Choroid plexus epithelial cell (primary cell): ENCODE measurements at places on chromosomes 6 and 20.

DNA sequence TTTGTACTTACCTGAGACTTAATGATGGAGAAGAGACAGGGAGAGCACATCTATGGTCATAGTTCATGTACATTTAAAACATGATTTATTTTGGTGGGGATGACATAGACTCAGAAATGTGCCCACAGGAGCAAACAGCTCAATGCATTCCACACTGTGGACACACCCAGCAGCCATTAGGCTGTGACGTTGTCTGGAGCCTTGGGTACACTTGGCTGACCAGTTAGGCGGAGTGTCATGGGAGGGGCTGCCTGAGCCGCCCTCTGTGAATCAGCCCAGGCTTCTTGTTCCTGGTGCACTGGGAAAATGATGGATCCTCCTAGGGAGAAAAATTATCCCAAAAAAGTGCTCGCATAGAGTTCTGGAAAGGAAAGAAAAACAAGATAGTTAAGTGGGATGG lies 231.0 kb upstream of the GMDS start:
- no peak for DNase-seq

DNA sequence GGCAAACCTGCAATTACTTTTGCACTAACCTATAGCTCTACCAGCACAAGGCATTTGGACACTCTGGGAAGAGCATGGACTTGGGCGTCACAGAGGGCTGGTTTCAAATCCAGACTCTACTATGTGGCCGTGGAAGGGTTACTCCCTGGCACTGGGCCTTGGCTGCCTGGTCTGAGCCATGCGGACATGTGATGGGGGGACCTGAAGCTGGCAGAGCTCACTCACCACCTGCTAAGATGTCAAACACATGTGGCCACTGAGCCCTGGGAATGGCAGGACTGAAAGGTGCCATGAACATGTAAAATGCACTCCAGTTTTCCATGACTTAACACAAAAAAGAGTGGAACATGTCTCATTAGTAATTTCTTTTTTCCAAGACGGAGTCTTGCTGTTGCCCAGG lies 23.7 kb downstream of the VSTM2L start:
- no peak for DNase-seq

DNA sequence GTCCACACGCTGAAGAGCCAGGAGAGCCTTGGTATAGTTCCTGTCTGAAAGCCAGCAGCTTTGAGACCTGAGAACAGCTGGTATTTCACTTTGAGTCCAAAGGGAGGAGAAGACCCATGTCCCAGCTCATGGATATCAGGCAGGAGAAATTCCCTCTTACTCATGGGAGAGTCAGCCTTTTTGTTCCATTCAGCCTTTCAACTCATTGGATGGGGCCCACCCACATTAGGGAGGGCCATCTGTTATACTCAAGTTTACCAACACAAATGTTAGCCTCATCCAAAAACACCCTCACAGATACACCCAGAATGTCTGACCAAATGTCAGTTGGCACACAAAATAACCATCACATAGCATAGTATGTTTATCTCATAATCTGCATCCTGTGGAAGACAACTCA lies 80.1 kb downstream of the GMDS start:
- no peak for DNase-seq

DNA sequence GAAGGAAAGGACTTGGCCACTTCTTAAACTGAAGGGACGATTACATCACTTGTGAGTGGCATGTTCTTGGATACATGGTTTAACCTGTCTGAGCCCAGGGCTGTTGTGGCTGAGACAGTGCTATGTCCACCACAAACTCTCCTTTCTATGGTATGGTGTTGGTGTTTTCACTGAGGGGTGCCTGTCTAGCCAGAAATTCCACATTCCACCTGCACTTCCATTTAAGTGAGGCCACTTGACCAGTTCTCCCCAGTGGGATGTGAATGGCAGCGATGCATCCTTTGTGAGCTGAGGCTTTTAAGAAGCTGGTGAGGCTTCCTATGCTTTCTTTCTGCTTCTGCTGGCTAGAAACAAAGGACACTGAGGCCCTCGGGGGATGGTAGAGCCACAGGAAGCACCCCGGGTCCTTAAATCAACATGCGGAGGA lies 151.4 kb upstream of the CHD6 start:
- DNase-seq = no peak

DNA sequence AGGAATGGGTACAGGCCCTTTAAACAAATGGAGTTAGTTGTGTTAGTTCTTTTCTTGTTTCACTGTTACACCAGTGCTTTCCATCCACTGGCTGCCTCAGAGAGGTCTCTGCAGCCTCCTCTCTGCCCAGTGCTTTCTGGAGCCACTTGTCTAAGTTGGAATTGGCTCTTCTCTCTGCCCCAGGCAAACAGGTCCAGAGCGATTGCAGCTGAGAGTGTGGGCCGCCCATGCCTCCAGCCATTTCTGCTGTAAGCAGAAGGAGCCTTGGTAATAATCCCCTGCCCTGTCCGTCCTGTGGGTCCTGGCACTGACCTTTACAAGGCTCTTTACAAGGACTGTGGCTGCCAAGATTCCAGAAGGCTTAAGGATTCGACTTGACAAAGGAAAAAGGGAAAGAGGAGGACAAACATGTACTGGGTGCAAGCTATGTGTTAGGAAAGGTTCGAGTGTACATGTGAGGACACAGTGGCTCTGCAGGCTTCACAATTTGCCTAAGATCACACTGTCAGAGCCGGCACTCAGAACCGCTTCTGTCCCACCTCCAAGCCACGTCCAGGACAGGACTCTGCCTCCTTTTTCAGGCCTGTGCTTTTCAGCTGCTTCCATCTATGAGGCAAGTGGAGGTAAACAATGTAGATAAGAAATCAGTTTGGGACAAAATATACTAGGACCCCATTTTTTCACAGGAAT lies 88.5 kb downstream of the POPDC3 start:
- DNase-seq = no peak

- no peak for DNase-seq
Observed at GRCh38 chr20:10572853-10573252, 100.9 kb downstream of the JAG1 start.

GRCh38 chr6:139240161-139241010 lies 51.4 kb downstream of the TXLNB start:
- peak; percentile 92 for DNase-seq

DNA sequence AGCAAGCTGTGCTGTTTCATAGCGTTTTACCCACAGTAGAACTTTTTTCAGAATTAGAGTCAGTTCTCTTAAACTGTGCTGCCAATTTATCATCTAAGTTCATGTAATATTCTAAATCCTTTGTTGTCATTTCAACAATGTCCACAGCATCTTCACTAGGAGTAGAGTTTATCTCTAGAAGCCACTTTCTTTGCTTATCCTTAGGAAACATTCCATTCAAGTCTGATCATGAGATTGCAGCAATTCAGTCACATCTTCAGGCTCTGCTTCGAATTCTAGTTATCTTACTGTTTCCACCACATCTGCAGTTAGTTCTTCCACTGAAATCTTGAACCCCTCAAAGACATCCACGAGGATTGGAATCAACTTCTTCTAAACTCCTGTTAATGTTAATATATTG lies 12.5 kb downstream of the CTNNBL1 start:
- peak; percentile 12 for DNase-seq

DNA sequence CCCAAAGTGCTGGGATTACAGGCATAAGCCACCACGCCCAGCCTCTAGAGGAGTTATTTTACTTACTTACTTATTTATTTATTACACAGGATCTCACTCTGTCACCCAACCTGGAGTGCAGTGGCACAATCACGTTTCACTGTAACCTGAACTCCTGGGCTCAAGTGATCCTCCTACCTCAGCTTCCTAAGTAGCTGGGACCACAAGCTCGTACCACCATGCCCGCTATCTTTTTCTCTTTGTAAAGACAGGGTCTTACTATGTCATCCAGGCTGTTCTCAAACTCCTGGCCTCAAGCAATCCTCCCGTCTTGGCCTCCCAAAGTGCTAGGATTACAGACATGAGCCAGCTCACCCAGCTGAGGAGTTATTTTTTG lies 1.6 kb upstream of the TRIB3 start:
- no peak for DNase-seq

GRCh38 chr6:51928320-51928719 lies 159.1 kb downstream of the PKHD1 start:
- DNase-seq = no peak

DNA sequence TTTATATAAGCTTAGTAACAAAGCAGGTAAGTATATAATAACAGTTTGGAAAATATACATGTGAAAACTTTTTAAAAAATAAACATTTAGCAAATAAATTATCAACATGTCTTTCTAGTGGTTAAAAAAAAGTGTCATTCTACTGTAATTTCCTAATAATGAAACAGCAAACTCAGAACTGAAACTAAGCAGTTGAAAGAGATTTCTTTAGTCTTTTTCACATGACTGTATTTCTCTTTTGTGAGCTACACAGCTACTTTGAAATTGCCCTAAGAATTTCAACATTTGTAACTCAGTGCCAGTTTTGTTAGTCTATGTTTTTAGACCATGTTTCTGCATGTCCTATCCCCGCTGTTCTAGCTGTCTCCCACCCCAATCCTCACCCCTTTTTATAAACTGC lies 28.4 kb upstream of the SDHAF4 start:
- no peak for DNase-seq

GRCh38 chr6:33787346-33787953 lies 1.5 kb downstream of the LEMD2 start:
- DNase-seq = no peak

- DNase-seq = no peak
Observed at GRCh38 chr20:15187612-15188011, 850.2 kb upstream of the FLRT3 start.

- DNase-seq = peak; percentile 99
Observed at GRCh38 chr6:36441307-36441894, 1.3 kb downstream of the PXT1 start.

DNA sequence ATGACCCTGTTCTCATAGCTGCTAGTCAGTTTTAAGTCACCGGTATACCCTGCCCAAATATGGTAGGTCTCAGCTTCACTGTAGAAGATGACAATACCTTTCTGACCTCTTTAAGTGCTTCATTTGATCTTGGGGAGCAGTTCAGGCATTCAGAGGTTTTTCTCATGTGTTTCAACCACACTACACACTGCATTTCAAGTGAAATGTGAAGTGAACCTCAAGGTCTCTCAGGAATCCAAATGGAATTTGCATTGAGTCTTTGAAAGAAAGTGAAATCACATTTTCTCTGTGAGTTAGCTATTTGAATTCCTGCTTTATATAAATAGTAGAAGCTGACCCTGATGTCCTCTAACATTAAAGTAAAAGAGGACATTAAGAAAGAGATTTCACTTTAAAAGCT lies 461.6 kb downstream of the ADGRB3 start:
- peak; percentile 38 for DNase-seq

GRCh38 chr20:63475209-63475608 lies 2.8 kb upstream of the KCNQ2 start:
- peak; percentile 47 for DNase-seq

DNA sequence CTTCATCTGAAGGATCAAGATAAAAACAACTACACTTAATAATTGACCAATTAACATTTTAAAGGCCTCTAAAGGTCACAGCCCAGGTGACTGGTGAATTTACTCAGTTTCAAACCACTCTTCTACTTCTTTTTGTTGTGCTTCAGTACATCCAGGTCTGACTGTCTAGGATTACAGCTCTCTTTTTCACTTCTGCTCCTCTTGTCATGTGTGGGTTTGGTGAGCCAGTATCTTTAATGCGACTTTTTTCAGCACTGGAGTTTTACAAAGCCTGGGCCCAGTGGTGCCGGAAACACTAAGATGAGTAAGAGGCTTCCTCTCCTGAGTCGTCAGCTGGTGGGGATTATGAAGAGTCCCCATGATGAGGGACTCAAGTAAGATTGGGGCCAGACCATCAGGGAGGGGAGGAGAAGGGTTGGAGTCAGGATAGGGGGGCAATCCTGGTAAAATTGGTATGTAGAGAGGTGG lies 27.0 kb downstream of the HECA start:
- no peak for DNase-seq
